ENCODE measurements at places on chromosomes 3 and 15. TPM values are rescaled to one million over a fixed set of nuclear protein-coding genes. Genes with fewer than 3 reads are reported as not detected.

The CDHR4 gene
- 1.3 TPM for total RNA-seq

The CHL1 gene
- total RNA-seq = not detected

The CEP152 gene
- total RNA-seq = 5.4 TPM

The MAP3K13 gene
- total RNA-seq = 14.7 TPM

The RBPMS2 gene
- not detected for total RNA-seq

The AMIGO3 gene
- 0.59 TPM for total RNA-seq

The KLHL40 gene
- total RNA-seq = not detected

The GABRR3 gene
- not detected for total RNA-seq

The SEMA6D gene
- 14.9 TPM for total RNA-seq

The ULK4 gene
- 8.4 TPM for total RNA-seq

The RBP2 gene
- total RNA-seq = not detected

The GBE1 gene
- 218 TPM for total RNA-seq

The GUCA1C gene
- not detected for total RNA-seq

The CPLX3 gene
- not detected for total RNA-seq

The PYGO1 gene
- total RNA-seq = 5.0 TPM
